ENCODE measurements at places on chromosomes 12 and 14. TPM values are rescaled to one million over a fixed set of nuclear protein-coding genes. Genes with fewer than 3 reads are reported as not detected.

- DNase-seq: no peak
These were observed 12.6 kb downstream of the KCNH5 start for GRCh38 chr14:63032641-63033040.

DNA sequence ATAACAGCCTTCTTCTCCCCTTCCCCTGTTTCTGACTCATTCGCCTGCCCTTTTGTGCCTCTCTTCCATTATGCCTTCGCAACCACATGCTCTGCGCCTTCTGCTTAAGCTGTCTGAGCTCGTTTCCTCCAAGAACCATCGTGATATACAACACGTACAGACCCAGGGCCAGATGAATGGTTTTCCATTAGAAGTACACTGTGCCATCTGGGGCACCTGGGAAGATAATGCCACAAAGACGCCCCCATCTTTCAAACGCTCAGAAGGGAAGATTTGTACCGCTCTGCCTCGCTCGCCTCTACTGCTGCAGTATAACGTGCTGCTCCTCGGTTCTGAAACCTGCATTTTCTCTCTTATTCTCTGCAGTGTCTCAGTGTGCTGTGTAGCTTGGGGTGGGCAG is 470.9 kb upstream of the STXBP6 start:
- DNase-seq: no peak

- no peak for DNase-seq
These were observed 106.7 kb downstream of the TMEM30B start for GRCh38 chr14:61174441-61174891.

Gene FBXW8
- total RNA-seq: 12.9 TPM

DNA sequence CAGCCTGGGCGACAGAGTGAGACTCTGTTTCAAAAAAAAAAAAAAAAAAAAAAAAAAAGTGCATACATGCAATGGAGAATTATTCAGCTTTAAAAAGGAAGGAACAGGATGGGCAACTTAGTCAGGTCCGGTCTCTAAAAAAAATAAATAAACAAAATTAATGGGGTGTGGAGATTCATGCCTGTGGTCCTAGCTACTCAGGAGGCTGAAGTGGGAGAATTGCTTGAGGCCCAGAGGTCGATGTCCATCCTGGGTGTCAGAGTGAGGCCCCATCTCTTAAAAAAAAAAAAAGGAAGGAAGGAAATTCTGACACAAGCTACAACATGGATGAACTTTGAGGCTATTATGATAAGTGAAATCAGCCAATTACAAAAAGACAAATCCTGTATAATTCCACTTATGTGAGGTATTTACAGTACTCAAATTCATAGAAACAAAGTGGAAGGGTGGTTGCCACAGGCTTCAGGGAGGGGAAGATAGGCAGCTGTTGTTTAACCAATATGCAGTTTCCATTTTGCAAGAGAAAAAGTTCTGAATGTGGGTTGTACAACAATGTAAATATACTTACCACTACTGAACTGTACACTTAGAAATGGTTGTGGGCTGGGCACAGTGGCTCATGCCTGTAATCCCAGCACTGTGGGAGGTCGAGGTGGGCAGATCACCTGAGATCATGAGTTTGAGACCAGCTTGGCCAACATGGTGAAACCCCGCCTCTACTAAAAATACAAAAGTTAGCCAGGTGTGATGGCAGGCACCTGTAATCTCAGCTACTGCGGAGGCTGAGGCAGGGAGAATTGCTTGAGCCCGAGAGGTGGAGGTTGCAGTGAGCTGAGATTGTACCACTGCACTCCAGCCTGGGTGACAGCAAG is 12.3 kb upstream of the APOF start:
- no peak for DNase-seq

Gene GLS2
- not detected for total RNA-seq

DNA sequence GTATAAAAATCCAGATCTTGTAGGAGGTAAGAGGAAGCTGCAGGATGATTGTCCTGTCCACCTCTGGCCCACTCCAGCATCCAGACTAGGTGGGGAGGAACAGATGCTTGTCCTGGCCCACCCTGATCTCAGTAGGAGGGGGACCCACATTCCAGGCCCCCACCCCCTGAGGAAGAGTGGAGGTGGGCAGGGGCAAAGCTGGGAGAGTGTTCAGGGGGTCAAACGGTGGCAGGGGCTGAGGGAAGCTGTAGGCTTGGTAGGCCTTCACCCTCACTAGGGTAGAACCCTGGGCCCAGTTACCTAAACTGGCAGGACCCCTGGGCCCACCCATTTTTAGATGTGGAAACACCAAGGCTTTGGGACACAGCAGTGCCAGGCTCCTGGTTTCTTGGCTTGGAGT is 4.1 kb downstream of the SLC48A1 start:
- no peak for DNase-seq

- no peak for DNase-seq
These were observed 93.2 kb downstream of the DACT1 start for GRCh38 chr14:58730792-58731464.

Gene GDF3
- total RNA-seq: not detected

Data from esophagus muscularis mucosa (tissue), 4 donors.